Activated naive CD4-positive, alpha-beta T cell treated with Interleukin-2 at 50 U/mL for 16 hours (primary cell): ENCODE measurements at places on chromosomes 11 and 22.
A peak's percentile ranks its signal among the peaks of the same experiment; 100 is the strongest.

- DNase-seq: no peak
These were observed 37.7 kb upstream of the PCF11 start for GRCh38 chr11:83119216-83119615.

DNA sequence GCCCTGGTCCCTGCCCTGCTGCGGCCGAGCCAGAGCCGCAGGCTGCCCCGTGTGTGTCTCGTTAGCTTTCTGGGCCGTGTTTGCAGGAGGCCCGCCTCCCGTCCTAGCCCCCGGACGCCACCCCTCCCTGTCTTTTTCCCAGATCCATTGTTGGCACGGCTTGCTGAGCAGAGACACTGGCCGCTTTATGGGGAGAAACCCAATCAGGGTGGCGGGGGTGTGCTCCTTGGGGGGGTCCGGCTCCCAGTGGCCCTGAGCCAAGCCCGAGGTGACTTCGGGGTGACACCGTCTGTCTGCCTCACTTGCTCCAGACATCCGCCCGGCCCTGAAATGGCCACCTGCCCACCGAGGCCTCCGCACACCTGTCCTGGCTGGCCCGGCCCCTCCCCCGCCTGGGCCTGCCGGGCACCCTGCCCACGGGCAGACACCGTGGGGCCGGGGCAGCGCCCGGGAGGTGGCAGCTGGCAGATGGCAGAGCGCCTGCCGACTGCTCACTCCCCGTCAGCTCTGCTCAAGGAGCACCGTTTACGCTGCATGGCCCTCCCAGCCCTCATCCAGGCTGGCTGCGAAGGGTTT, 43.1 kb upstream of the PPARA start:
- DNase-seq: no peak

DNA sequence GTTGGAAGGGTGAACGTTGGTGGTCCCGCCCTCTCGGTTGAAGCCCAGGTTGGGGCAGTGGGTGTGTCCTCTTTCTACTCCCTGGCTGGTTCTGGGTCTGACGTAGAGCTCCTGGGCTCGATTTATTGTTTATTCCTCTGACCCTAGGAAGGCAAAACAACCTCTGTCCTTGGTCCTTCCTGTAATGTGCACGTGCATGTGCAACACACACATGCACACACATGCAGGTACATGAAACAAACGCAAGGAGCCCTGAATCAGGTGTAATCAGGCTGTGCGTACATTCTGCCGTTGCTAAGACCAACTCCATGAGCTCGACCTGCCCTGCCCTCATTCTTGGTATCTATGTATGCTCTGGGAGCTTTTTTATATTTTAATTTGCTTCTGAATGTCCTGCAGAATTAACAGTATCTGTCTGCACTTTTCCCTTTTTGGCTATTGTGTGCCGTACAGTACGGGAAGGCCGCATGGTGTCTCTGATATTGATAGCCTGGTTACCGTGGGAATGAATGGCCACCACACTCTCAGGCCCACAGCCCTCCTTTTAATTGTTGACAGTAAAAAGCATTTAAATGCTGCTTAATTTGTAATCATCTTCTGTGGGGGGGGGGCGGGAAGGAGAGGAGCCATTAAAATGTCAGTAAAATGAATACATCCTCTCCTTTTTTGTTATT, 66.0 kb upstream of the NNMT start:
- no peak for DNase-seq

DNA sequence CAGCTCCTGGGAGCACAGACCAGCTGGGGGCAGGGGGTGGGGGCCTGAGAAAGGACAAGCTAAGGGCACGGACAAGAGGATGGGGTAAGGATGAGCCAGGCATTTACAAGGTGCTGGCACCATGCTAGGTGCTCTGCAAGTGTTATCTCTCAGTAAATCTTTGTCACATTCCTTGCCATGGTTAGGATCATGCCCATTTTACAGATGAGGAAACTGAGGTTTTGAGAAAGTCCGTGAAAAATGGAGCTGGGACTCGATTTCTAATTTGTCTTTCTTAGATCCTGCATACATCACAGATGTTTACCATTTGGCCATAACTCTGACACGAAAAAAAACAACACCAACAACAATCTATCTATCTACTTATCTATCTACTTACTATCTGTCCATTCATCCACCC, 429.7 kb downstream of the MIAT start:
- DNase-seq: no peak

- DNase-seq: no peak
These were observed 197.1 kb upstream of the ARHGAP20 start for GRCh38 chr11:110909336-110909735.

DNA sequence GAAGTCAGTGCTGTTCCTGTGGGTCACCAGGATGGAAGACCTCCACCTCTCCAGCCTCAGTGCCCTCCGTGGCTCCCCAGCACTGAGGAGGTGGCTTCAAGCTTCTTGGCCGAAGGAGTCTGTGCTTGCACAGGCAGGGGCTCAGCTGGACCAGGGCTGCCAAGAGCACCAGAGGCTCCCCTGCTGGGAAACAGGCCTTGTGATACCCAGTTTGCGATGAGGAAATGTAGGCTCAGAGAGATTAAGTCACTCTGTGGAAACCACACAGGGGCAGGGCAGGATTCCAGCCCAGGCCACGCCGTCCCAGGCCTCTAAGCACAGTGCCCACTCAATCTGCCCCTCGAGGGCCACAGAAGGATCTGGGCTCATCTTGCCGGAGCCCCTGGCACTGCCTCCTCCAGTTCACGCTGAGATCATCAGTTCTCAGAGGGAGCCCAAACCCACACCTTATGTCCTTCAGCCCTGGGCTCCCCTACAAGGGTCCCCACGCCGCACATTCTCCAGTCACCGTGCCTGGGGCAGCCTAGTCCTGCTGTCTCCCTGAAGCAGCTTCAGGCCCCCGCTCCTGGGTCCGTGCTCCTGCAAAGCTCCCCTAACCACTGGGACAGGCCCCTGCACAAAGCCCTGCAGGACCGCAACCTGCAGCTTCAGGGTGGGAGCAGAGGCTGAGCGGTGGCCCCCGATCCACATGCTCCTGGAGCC, 21.6 kb downstream of the ANO1 start:
- DNase-seq: no peak

- peak; percentile 54 for DNase-seq
These were observed 4.3 kb downstream of the IGSF22 start for GRCh38 chr11:18721561-18722292.

GRCh38 chr22:49724893-49725489, 102.7 kb downstream of the BRD1 start:
- peak; percentile 75 for DNase-seq

- DNase-seq: no peak
These were observed 345.8 kb downstream of the BRD1 start for GRCh38 chr22:49481659-49482399.

- DNase-seq: peak; percentile 61
These were observed 673 bp upstream of the MYO7A start for GRCh38 chr11:77127235-77127911.

GRCh38 chr22:49086181-49086580, 741.5 kb downstream of the BRD1 start:
- no peak for DNase-seq
